ENCODE measurements at places on chromosomes 6 and 20.

DNA sequence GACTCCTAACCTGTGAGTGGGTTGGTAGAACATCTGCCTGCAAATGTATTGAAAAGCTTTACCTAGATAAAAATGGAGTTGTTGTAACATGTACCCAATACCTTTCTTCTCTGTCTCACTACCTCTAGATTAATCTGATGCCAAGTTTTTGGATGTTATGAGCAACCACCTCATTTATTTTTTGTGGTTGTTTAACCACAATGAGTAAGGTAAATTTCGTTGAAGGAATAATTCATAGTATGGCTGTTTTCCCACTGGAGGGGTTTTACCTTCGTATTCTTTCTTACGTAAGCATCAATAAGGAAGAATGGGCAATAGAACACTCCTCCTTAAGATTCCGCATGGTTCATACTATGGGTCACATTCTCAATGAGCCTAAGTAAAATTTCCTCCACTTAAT, 165.4 kb downstream of the CDH26 start:
- no peak for DNase-seq

- DNase-seq, result no peak
Measured at GRCh38 chr6:89782222-89782621, 37.4 kb downstream of the MDN1 start.

DNA sequence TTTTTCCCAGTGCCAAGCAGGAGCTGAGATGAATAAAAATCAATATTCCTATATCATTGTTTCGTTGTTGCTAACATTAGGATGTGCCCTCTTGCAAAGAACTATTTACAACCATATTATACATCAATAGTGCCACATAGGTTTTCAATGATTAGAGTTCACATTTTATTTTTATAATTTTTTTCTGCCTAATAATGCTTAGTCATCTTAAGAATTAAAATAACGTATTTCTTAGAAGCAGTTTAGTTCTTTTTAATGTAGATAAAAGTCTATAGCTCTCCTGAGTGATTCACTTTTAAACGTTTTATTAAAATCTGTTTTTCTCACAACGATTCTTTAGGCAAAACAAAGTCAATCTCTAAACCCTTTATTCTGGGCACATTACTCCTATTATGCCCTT, 71.6 kb downstream of the CHD6 start:
- no peak for DNase-seq

DNA sequence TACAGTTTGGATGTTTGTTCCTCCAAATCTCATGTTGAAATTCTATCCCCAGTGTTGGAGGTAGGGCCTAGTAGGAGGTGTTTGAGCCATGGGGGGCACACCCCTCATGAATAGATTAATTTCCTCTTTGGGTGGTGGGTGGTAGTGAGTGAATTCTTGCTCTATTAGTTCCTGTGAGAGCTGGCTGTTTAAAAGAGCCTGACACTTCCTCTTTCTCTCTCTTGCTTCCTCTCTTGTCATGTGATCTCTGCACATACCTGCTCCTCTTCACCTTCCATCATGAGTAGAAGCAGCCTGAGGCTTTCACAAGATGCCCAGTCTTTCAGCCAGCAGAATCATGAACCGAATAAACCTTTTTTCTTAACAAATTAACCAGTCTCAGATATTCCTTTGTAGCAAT, 340.2 kb upstream of the CHD6 start:
- DNase-seq, result no peak

DNA sequence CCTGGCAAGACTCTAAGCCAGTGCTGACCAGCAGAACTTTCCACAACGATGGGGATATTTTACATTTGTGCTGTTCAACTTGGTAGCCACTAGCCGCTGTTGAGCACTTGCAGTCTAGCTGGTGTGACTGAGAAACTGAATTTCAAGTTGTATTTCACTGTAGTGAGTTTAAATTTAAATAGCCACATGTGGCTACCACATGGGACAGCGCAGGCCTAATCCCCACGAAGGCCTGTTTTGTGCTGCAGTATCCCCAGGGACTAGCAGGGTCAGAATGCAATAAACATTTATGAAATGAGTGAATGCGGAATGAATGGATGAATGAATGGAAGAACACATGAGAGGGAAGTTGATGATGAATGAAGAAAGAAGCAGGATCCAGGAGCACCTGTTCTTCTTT, 115.8 kb downstream of the TRERF1 start:
- DNase-seq, result no peak

- DNase-seq, result no peak
Measured at GRCh38 chr6:113779656-113780055, 77.5 kb upstream of the MARCKS start.

- no peak for DNase-seq
Measured at GRCh38 chr6:26543953-26544352, 5.8 kb downstream of the HMGN4 start.

DNA sequence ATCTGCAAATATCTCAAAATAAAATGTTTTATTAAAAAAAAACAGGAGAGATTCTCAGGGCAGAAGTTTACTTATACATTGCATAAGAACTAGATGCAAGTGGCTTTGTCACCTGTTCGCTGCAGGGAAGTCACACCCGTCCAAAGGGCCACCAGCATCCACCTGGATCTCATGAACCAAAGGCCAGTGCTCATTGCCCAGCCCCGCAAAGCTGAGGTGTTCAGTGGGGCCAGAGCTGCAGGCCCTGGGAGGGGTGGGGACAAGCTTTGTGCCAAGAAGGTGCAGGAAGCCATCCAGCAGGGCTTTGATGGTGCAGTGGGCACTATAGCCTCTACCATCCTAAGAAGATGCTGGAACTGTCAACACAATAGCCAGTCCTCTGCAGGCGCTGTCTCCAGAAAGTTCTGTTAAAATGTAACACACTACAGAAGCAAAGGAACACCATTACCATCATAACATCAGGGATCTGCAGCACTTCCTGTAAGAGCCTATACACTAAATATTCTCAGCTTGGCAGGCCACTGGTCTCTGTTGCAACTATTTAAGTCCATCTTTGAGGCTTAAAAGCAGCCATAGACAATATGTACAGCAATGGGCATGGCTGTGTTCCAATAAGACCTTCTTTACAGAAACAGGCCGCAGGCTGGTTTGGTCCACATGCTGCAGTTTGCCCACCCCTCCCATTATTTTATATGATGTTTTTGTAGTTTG, 15.7 kb upstream of the CD93 start:
- DNase-seq, result no peak

DNA sequence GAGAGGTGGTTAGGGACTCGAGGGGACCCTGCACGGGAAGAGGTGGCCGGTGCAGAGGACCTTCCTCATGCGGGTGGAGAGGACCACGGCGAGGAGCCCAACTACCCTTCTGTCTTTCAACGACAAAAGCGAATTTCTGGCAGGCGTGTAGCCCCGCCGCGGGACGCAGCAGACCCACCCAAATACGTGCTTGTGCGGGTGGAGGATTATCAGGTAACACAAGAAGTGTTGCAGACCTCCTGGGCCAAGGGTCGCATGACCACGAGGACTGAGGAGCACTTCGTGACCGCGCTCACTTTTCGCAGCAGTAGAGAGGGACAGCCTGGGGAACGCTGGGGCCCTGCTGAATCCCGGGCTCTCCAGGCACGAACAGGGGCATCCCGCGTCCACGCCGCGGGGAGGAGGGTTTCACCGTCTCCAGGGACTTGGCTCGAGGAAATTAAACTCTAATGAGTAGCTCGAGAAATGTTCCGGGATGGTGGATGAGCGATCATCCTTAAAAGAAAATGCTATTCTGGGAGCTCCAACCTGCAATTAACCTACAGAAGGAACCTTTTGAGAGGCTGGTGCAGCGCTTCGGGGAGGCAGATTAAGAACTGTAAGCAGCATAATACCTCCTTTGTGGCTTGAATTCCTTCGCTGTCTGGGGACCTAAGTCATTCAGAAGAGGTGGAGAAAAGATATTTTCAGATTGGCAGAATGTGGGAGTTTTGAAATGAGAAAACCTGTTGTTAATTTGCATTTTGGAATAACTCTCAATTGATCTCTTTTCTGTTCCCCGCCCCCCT, 804 bp downstream of the C6orf141 start:
- DNase-seq, result peak; percentile 6

DNA sequence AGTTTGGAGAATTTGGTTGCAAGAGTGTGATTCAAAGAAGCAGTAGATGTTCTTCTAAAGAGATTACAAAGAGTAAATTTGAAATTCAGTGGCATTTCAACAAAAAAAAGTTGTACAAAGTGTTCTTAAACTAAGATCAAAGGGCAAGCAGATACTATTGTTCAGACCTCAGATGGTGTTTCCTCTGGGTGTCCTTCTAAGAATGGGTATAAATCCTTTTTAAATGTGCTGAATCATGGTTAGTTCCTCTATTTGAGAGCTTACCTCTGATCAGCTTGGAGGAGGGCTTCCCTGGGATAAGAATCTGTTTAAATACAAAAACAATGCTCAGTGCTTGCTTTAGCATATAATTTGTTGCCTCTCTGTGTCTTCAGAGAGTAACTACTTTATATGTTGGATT, 6.3 kb downstream of the BMP6 start:
- DNase-seq, result no peak

DNA sequence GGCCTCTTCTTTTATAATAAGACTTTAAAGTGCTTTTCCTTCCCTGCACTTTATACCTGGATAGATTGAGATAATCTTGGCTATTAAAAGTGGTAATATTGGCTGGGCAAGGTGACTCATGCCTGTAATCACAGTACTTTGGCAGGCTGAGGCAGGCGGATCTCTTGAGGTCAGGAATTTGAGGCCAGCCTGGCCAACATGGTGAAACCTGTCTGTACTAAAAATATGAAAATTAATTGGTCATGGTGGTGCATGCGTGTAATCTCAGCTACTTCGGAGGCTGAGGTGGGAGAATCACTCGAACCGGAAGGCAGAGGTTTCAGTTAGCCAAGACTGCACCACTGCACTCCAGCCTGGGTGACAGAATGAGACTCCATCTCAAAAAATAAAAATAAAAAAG, 197.1 kb upstream of the RGS17 start:
- DNase-seq, result no peak

DNA sequence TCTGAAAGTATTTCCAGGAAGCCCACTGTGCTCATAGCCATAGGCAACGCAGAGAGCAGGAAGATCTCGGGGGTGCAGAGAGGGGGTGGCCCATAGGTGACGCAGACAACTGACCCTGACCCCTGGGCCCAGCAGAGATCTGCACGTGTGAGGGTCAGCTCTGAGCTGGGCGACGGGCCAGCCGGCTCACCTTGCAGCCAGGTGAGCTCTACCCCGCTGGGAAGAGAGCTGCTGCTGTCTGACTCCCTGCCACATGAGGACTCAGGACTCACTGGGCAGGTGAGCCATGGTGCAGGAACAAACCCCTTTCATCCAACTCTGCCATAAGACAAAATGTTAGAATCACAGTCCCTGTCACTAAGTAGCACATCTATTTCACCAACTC, 19.6 kb downstream of the ZBTB46 start:
- DNase-seq, result no peak

- no peak for DNase-seq
Measured at GRCh38 chr6:22830463-22830862, 261.1 kb downstream of the HDGFL1 start.

DNA sequence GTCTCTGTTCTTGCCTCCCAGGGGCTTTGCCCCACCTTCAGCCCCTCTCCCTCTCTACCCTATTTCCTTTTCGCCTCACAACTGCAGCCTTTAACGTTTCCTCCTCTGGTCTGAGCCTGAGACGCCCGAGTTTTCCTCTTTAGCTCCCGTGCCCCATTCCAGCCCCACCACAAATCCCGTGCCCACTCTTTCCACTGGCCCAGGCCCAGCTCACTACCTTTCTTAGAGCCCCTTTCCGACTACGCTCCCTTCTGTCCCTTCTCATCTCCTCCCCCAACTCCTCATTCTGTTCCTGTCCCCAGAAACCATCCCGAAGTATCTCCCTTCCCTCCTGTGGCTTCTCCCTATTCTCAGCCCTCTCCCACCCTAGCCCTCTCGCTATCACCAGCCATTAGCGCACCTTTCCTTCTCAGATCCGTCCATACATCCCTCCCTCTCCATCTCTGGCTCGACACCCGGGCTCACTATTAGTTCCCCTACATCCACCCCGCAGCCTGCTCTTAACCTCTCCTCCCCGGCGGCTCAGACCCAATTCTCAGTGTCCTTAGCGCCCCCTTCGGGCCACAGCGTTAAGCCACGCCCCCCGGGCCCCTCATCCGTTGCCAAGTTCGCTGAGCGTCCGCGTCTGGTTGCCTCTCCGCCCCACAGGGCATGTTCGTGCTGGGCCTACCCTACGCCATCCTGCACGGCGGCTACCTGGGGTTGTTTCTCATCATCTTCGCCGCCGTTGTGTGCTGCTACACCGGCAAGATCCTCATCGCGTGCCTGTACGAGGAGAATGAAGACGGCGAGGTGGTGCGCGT, 2.7 kb downstream of the SLC32A1 start:
- DNase-seq, result peak; percentile 84

GRCh38 chr6:49325891-49326290, 137.2 kb downstream of the MMUT start:
- no peak for DNase-seq

- DNase-seq, result no peak
Measured at GRCh38 chr6:32865724-32866443, 11.9 kb downstream of the PSMB9 start.

DNA sequence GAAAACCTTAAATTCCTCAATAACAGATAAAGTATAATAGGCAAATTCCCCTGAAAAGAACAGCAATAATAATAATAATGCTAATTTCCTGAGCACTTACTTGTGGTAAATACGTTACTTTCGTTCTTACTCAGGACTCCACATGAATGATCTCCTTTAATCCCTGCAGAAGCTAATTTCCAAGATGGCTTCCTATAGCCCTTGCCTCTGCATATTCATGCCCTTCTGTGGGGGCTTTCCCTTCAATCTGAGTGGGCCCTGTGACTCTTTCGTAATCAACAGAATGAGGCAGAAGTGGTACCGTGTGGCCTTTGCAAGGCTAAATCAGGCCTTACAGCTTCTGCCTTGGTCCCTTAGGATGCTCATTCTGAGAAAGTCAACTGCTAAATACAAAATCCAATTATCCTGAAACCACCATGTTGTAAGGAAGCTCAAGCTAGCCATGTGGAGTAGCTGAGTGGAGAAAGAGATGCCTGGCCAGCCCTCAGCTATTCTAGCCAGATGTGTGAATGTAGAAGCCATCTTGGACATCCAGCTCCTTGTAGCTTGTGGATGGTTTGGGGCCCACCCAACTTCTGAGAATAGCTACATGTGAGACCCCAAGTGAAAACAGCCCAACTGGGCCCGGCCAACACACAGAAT, 50.5 kb downstream of the MCUR1 start:
- DNase-seq, result peak; percentile 65

- DNase-seq, result no peak
Measured at GRCh38 chr6:169981568-169981967, 230.1 kb downstream of the ERMARD start.

DNA sequence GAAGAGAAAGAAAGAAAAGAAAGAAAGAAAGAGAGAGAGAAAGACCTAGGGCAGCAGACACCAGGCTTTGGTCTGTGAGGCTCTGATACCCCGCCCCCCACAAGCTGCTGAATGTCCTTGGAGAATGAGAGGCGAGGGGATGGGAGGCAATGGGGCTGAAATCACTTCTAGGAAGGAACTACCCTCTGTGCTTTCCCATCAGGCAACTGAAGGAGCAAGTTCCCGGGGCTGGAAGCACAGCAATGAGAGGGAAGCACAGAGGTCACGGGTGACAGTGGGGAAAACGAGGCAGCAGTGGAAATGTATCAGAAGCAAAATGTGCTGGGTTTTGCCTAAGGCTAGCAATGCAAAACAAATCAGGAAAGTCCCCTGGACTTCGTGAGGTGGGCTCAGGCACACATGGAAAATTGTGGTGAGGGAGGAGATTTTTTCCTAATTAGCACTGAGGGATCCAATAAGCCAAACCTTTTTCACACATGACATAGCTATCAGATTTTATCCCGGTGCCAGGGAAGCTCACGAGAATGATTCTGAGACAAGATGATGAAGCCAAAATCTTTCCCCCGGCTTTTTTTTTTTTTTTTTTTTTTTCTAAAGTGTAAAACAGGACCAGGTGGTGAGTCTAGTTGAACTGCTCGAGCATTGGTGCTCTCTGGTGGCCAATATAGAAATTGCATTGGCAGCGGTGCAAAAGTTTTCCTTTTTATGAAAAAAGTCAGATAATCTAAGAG, 16.8 kb upstream of the ARFGEF2 start:
- peak; percentile 74 for DNase-seq
